ENCODE measurements at places on chromosomes 5 and 9.

- DNase-seq: no peak
These were observed 218.7 kb downstream of the GLIS3 start for GRCh38 chr9:4080921-4081895.

GRCh38 chr5:155136216-155136850, 122.8 kb downstream of the KIF4B start:
- no peak for DNase-seq

DNA sequence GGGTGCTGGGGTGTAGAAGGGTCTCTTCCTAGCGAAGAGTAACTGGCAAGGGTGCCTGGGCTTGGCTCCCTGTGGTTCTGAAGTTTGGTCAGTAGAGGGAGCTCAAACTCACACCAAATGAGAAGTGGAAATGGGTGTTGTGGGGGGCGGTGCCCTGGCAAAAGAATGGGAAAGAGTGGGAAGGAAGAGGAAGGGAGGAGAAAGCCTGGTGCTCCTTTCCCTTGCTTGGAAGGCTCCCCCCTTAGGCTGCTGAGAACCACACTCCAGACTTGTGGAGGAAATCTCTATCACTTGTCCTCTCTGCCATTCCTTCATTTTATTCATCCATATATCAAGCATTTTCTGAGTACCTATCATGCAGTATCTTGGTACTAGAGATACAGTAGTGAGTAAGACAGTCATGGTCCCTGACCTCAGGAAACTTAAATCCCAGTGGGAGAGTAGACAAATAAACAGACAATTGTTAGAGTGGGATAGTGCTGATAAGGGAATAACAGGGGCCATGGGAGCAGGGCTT, 13.0 kb downstream of the SLC4A9 start:
- peak; percentile 47 for DNase-seq

- no peak for DNase-seq
These were observed 13.6 kb downstream of the AHRR start for GRCh38 chr5:334903-335739.

DNA sequence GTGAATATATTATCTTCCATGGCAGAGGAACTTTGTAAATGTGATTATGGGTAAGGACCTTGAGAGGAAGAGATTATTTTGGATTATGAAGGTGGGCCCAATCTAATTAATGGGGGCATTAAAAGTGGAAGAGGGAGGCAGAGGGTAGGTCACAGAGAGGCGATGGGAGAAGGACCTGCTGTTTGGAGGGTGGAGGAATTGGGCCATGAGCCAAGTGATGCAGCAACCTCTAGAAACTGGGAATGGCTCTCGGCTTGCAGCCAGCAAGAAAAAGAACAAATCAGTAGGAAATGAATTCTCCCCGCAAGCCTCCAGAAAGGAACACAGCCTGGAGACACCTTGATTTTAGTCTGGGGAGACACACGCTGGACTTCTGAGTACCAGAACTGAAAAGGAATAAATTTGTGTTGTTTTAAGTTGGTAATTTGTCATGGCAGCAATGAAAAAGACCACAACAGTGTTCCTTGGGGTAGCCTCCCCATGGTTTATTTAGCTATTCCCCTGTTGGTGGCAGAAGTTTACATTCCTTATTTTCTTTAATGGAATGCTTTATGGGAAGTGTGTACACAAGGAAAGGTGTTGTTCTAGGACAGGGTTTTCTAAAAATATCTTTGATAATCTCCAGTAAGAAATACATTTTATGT, 103.6 kb downstream of the HSPA4 start:
- no peak for DNase-seq

- DNase-seq: peak; percentile 16
These were observed 13.9 kb upstream of the OSMR start for GRCh38 chr5:38831909-38832308.

GRCh38 chr5:134120386-134121138, 6.1 kb downstream of the TCF7 start:
- DNase-seq: no peak

DNA sequence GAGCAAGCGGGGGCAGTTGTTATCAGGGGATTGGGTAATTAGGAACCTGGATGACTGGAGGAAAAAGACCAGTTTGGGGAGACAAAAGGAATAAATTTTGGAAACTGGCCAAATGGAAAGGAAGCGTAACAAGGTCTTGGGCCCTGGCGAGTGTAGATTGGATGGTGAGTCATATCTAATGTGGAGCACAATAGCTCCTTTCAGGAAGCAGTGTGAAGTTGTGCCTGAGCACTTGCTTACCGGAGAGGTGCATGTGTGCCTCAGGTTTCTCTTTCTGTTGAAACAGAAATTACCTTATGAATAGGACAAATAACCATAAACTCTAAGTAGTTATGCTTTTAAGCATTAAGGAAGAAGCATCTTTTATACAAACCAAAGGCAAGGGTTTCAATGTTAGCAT, 176.4 kb downstream of the KIF4B start:
- DNase-seq: no peak

GRCh38 chr9:80117031-80117430, 545.3 kb downstream of the TLE4 start:
- no peak for DNase-seq

- peak; percentile 46 for DNase-seq
These were observed 12.7 kb upstream of the THG1L start for GRCh38 chr5:157718519-157718918.

GRCh38 chr9:117825609-117826347, 121.6 kb downstream of the TLR4 start:
- peak; percentile 78 for DNase-seq

GRCh38 chr5:154770111-154770510, 14.9 kb downstream of the LARP1 start:
- DNase-seq: no peak

DNA sequence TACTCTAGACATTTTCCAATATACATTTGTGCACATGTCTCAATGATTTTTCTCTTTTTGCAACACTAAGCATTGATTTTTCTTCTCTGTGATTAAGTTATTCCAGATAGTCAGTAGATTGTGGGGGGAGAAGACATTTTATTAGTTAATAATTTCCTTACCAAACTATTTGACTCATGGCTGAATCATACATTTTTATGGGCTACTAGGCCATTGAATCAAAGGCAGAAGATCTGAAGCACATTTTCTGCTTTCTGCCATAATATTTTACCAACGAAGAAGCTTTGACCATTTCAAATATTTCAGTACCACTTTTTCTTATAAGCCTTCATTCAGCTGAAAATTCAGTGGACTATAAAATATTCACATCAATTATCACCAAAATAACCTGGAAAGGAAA, 175.6 kb downstream of the IRX2 start:
- no peak for DNase-seq

DNA sequence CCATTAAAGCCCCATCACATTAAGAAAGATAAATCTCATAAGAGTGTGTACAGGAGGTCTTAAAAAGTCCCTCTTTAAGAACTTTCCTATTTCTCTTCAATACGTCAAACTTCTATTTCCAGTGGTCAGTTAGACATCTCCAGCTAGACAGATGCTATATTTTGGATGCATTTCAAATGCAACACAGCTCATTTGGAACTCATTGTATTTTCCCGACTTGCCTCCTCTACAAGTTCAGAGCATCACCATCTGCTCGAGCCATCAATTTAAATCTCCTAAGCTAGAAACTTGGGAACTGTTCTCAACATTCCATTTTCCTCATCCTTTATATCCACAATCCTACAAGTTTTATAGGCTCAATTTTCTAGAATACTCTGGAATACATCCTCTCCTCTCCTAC, 3.2 kb upstream of the UHRF2 start:
- DNase-seq: no peak

DNA sequence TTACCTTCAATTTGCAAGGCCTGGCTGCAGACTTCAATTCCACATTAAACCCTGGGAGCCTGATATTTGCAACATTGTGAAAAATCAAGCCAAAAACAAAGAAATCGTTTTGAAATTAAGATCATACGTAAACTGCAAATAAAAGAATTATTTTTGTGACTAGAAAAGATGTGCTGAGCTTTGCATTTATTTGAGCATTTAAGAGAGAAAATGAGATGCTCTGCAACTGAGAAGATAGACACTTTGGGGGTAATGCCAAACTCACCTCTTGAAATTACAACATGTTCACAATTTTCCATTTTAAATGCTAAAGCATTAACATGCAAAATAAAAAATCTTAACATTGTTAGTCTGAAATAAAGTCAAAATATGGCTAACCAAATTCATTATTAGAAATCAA, 46.6 kb downstream of the CSNK1A1 start:
- no peak for DNase-seq

DNA sequence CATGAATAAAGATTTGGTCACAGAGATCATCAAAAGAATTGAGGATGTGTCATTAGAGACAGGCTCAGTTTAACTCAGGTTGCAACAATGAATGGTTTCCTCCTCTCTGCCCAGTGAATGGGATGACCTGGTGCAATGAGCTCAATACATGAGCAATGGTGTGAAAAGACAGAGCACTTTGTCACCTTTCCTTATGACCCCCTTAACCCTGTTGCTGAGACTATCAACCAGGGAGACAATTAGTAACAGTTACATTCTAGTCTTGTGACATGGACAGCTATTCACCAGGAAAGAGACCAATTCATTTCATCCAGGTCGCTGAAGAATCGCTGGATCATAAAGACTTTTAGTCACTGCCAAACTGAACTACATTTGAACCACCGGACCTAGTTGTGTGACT, 19.9 kb upstream of the CDH6 start:
- no peak for DNase-seq

DNA sequence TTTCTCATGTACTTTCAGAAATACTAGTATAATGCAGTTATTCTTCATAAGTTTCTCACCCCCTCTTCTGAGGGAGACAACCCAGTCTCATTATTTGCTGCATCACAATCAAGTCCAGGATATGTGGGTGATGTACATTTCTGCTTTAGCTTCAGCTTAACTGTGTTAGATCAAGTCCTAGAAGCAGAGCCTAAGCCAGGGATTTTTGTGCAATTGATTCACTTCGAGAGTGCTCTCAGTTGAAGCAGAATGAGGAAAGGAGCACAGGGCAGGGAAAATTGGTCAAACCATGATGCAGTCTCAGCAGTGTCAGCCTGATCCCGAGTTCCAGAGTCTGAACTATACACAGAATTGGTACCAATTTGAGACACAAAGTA, 15.1 kb downstream of the HNRNPK start:
- DNase-seq: no peak

- DNase-seq: no peak
These were observed 34.2 kb downstream of the CDC14B start for GRCh38 chr9:96585426-96585825.

DNA sequence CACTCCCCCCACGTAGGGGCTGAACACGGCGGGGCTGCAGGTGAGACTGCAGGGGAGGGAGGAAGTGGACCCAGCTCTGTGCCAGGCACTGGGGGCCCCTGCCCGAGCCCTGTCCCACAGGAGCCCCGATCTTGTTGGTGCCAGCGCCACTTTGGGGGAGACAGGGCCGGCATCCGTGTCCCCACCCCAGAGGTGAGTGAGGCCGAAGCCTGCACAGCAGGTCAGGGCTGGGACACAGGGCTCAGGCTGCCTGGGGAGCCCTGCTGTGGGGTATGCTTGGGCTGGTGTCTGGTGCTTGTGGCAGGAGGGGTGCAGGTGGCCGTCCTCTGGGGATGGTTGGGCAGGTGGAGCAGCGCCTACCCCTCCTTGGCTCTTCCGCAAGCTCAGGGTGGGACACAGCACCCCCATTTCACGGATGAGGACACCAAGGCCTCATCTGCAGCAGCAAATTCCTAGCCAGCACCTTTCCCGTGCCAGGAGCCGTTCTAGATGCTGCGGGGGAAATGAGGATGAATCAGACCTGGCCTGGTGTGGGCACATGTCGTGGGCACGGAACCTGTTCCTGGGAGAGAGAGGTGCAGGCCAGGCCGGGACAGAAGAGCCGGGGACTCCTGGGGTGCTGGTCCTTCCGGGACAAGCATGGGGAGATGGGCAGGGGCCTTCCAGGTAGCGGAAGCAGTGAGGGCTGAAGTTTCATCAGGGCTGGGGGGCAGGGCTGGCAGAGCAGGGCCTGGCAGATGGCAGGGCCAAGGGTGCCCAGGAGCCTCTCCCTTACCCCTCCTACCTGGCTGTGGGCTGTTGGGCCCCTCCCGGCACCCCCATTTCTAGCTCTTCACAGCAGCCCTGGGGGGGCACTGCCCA, 35.2 kb downstream of the KCNT1 start:
- DNase-seq: no peak

DNA sequence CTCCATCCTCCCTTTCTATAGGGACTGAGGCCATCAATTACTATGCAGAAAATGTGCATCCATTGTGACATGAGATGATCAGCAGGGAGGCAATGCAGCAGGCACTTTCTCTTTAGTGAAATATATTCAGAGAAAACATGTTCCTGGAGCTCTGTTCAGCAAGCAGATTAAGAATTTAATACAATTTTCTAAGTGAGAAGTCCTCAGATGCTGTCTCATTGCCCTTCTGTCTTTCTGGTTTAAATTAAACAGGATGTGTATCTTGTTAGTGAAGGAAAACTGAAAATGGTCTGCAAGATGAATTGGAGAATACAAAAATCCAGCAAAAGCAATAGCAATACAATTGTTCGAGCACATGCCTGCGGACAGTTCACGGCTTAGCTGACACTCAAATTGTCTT, 445.8 kb upstream of the RIOK2 start:
- DNase-seq: no peak

DNA sequence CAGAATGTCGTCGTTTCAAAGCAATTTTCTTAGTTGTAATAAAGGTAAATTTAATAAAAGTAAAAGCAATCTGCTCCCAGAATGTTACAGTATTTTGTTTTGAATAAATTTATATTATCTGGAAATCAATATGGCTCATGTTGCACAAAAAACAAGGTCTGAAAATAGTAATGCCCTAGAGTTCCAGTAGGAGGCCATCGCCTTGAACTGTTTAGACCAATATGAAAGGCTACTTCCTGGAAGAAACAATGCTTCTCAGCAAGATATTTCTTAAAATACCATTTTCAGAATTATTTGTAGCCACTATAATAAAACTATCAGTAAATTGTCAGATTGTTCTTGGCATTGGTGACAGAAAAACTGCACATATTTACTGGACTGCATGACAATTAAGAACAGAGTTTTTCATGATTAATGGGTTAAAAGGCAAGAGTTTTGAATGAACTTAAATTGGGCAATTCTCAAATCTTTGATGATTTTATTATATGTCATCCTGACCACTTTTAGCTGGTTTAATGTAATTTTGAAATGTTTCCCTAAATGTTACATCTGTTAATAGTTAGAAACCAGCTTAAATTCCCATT, 153.2 kb downstream of the COMMD10 start:
- DNase-seq: no peak

DNA sequence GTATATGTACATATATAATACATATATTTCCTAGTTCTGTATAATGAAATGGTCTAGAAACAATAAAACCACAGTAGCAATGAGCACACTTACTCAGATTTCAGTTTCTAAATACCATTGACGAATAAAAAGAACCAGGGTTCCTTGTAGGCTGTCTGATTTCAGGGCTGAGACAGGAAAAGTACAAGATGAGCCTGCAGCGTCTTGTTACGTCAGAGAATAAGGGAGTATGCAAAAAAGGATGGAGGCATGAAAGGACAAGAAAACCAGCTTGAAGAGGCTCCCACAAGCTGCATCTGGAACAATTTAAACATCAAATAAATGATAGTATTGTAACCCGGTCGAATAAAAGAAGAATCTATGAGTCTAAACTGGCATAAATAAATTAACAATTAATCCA, 17.8 kb upstream of the TIFAB start:
- DNase-seq: no peak

- no peak for DNase-seq
These were observed 53.7 kb downstream of the GGTA1 start for GRCh38 chr9:121445986-121446385.

All from activated CD4-positive, alpha-beta T cell treated with anti-CD3 and anti-CD28 coated beads, Interleukin-2, amount 10 ng/mL, durations not matched to agents 7 days and 5 days (primary cell).